ENCODE measurements at places on chromosomes 5 and 9. TPM values are rescaled to one million over a fixed set of nuclear protein-coding genes. Genes with fewer than 3 reads are reported as not detected.
A peak's percentile ranks its signal among the peaks of the same experiment; 100 is the strongest.

GPRIN1 gene
- 16.2 TPM for total RNA-seq

- DNase-seq: peak; percentile 80
These were observed 75.2 kb downstream of the FCHO2 start for GRCh38 chr5:73030995-73031394.

SLC6A19 gene
- not detected for total RNA-seq

VCP gene
- total RNA-seq: 327 TPM

- peak; percentile 95 for DNase-seq
These were observed 32.8 kb downstream of the TUT7 start for GRCh38 chr9:86321373-86321772.

CCDC183 gene
- 1.4 TPM for total RNA-seq

INSL4 gene
- not detected for total RNA-seq

DNA sequence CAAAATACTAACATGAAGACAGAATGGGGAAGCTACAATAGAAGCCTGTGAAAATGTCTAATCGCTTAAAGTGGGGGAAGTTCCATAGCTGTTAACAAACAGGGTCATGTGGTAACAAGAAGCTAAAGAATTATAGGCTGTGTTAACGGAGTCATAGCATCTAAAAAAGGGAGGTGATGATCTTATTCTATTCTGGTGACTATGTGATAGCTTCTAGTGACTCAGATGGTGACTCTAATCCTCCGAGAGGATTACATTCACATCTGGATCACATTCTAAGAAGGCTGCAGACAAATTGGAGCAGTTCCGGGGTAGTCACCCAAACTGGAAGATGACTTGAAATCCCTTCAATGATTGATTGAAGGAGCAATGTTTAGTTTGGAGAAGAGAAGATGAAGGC is 142.1 kb downstream of the LIFR start:
- peak; percentile 62 for DNase-seq

GRCh38 chr5:179326122-179326927 is 18.9 kb downstream of the ADAMTS2 start:
- no peak for DNase-seq

GRCh38 chr9:27572918-27573633 is at the start of gene C9orf72:
Gene C9orf72 (minus strand): TSS chr9:27573481. CDS start chr9:27567120, 6,361 bp downstream.
- peak; percentile 63 for DNase-seq

DNA sequence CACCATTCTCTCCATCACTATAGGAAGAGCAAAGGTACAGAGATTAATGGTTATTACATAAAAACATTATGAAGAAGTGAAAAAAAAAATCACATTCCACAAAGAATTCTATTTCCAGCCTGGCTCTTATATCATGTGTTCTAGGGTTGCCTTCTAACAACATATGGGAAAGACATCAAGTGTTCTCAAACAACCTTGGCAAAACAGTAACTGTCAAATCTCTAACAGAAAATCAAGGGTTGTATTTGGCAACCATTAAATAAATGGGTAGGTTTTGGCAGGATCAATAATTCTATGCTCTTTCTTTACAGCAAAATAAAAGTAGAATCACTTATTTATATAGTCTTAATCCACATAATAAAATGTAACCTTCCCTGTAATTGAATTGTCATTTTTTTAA is 728.9 kb downstream of the MAT2B start:
- DNase-seq: no peak

DNA sequence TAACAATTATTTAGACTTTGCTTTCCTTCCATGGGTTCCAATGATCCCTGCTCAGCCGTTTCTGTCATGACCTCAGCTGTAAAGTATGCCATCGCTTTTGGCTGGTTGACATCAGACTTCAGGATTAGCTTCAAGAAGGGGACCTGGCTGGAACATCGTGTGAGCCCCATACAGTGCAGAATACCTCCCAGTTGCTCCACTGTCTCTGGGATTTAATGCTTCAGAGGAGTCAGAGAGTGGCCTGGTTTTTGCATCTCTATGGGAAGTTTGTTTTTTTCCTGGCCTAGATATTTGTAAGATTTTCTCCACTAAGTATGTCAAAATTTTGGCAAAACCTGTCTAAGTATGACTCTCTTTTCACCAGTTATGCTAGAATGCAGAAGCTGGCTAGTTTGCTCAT is 216.9 kb downstream of the GABBR2 start:
- DNase-seq: peak; percentile 9

- no peak for DNase-seq
These were observed 217.9 kb downstream of the ENC1 start for GRCh38 chr5:74422671-74423070.

GRCh38 chr5:56055287-56055686 is 60.5 kb upstream of the IL6ST start:
- DNase-seq: no peak

GRCh38 chr9:96425500-96426169 is 7.5 kb upstream of the ZNF367 start:
- no peak for DNase-seq

DNA sequence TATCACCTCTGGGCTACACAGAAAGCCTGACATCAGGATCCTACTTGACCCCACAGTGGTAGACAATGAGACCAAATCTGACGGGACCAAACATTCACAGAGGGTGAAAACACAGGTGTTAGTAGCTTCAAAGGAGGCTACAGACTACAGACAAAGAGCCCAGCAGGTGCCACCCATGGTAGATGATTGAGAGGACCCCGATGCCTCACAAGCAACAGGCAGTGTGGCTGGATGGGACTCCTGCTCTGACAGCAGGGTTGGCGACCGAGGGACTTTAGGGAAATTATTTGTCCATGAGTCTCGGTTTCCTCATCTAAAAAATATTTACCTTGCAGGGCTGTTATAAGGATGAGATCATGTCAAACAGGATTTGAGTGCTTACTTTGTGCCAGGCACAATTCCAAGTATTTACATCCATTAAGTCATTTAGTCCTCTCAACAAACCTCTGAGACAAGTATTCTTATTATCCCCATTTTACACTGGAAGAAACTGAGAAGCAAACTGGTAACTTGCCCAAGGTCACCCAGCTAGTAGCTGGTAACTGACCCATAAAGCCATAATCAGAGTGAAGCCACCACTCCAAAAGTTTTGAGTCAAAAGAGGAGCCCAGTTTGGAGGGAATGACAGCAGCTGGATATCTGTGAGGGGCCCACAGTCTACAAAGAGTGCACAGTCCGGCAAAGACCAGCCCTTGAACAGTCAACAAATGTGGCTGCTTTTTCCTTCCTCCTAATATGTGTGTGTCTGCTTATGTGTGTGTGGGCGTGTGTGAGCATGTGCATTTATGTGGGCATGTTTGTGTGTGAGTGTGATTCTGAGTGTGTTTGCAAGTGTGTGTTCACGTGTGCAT is 502.0 kb downstream of the BNC2 start:
- DNase-seq: no peak

ALDH1A1 gene
- total RNA-seq: 155 TPM

DNA sequence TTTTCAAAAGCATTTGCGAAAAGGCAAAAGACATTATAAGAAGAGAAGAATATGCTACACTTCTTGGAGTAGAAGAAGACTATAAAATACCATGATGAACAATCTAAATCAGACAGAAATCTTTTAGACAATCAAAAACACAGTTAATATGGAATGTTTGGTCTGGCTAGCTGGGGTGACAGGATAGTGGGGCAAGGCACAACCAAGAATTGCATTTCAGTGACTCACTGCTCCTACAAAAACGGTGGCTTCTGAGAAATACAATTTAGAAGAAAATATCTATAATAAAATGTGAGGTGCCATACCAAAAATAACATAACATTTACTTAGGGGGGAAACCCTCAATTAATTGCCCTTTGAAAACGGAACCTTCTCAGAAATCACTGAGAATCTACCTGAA is 363.4 kb downstream of the NPR3 start:
- peak; percentile 56 for DNase-seq

- no peak for DNase-seq
These were observed 31.7 kb downstream of the BRINP1 start for GRCh38 chr9:119337573-119337972.

DNA sequence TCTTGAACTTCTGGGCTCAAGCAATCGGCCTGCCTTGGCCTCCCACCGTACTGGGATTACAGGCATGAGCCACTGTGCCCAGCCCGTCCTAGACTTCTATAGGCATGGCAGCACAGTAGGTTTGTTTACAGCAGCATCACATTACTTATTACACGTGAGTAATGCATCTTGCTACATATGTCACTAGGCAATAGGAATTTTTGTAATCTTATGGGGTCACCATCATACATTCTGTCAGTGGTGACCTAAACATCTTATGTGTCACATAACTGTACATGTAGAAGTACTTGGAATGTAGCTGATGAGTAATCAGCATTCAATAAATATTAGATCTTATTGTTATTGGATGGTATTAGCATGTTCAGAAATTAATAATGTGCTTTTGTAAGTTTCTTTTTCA is 22.9 kb upstream of the ABCA1 start:
- DNase-seq: no peak

IL33 gene
- total RNA-seq: 0.11 TPM

GRCh38 chr9:9108641-9109040 is 1309.1 kb upstream of the DMAC1 start:
- no peak for DNase-seq

GRCh38 chr5:143186623-143187022 is 216.9 kb downstream of the NR3C1 start:
- DNase-seq: no peak

DNA sequence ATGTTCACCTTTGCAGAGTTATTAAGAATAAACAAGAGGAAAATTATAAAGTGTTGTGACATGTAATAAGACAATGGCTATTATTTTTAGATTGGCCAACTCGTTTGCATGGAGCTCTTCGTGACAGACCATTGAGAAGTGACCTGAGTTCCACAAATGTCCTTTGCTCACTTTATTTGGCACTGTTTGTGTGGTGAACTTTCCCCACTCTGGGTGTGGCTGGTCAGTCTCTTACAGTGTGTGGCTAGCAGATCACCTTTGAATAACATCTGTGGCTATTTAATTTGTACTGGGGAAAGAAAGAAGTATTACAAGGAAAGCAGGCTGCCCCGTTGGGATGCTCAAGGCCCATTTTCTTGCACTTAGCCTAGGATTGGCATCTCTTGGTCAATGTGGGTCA is 274.1 kb upstream of the WWC1 start:
- no peak for DNase-seq

HAPLN1 gene
- under 0.01 TPM for total RNA-seq

DNA sequence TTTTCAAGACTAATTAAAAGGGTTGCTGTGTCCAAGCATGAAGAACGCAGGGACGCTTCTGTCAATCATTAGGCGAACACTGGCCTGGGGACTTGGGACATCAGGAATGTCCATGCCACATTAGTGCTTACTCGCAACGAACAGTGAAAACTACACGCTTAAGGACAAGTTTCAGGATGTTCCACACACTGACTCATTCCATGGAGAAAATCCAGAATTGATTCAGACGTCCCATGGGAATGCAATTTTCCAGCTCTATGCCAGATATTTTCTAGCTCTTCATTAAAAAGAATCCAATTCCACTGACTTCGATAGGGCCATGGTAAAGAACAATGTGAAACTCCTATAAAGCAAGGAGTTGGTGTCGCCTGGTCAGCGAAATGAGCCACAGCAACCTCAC is 98.2 kb downstream of the CAMSAP1 start:
- peak; percentile 71 for DNase-seq

NKD2 gene
- total RNA-seq: not detected

SPATA31A1 gene
- not detected for total RNA-seq

GRCh38 chr5:103410172-103410571 is 151.6 kb downstream of the MACIR start:
- no peak for DNase-seq

GRCh38 chr9:127545196-127546124 is 66.6 kb upstream of the STXBP1 start:
- peak; percentile 86 for DNase-seq

NIM1K gene
- total RNA-seq: 2.0 TPM

GRCh38 chr5:15943487-15943886 is 236.1 kb downstream of the MARCHF11 start:
- DNase-seq: peak; percentile 29

COQ4 gene
- 40.1 TPM for total RNA-seq

DNA sequence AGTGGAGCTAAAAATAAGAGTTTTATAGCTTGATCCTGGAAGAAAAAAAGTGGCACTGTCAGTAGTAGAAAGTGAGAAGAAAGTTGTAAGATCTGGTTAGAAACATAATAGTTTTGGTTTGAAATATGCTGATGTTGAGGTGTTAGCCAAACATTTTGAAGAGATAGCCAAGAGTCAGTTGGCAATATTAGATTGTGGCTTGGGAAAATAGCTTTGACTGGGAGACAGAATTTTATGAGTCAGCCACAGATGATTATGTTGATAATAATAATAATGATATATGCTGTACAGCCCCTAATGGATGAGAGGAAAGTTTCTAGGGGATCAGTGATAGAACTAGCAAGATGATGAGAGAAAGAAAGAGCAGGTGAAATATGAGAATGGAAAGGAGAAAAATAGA is 12.4 kb upstream of the CDH18 start:
- no peak for DNase-seq

DNA sequence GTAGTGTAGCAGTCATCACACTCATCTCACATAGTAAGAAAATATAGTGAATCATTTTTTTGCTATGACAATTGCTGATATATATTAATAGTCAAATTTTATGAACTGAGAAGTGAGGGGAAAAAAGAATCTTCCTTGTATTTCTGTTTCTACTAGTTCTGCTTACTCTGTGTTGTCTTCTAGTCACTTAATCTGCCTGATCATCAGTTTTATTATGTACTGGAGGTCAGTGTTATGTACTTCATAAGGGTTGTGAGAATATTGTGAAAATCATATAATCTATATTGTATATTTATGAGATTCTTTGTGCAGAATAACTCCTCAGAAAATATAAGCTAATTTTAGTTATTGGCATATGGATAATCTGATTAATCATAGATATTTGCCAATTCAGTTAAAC is 546.9 kb upstream of the RIOK2 start:
- no peak for DNase-seq

DNA sequence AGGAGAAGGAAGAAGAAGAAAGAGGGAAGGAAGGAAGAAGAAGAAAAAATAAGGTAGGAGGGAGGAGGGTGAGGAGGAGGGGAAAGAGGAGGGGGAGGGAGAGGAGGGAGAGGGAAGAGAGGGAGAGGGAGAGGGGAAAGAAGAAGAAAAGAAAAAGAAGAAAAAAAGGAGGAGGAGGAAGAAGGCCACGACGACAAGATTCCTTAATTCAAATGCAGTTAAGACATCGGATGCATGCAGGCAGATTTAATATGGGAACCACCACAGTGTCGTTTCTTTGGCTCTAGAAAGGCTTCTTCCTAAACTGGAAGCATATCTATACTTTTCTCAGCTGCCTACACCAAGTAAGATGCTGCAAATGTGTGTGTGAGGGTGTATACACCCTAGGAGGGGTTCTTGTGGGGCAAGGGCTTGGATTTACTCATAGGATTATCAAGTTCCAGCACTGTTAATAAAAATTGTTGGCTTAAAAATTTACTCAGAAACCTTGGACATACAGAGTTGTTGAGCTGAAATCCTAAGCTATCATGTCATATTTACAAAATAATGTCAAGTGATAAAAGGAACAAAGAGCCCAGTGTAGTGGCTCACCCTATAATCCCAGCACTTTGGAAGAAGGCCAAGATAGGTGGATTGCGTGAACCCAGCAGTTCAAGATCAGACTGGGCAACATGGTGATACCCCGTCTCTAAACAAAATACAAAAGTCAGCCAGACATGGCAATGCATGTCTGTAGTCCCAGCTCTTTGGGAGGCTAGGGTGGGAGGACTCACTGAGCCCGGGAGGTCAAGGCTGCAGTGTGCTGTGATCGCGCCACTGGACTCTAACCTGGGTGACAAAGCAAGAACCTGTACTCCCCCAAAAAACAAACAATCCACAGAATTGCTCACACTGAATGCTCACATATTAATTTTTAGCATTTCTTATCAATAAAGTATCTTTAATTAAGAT is 108.5 kb downstream of the UBAP2 start:
- DNase-seq: no peak

HSPB3 gene
- total RNA-seq: 13.3 TPM

SPINK5 gene
- not detected for total RNA-seq

AGXT2 gene
- not detected for total RNA-seq

GRCh38 chr5:34724741-34725140 is 68.6 kb downstream of the RAI14 start:
- DNase-seq: no peak

Measured in LHCN-M2 (cell line).